HuH-7 (cell line): ENCODE measurements at places on chromosomes 3 and 15.

GRCh38 chr15:53328341-53328740 is 431.1 kb downstream of the WDR72 start:
- DNase-seq, result peak; percentile 23

DNA sequence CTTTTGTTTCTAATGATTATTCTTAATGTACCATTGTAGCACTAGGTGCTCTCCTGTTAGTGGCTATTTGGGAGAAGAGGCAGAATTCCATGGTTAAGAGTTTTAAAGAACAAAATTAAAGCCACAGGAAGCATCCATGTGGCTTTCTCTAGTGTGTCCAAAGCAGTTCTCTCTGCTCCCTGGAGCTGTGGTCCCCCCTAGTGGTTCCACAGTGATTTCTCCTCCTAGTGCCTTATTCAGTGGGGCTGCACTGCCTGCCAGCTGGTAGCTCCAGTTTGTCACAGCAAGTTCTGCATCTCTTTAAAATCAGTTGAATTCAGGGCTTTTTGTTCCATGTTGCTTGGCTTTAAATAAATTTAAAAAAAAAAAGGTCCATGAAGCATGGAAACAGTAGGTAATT is 39.6 kb upstream of the FAM98B start:
- DNase-seq, result peak; percentile 28

DNA sequence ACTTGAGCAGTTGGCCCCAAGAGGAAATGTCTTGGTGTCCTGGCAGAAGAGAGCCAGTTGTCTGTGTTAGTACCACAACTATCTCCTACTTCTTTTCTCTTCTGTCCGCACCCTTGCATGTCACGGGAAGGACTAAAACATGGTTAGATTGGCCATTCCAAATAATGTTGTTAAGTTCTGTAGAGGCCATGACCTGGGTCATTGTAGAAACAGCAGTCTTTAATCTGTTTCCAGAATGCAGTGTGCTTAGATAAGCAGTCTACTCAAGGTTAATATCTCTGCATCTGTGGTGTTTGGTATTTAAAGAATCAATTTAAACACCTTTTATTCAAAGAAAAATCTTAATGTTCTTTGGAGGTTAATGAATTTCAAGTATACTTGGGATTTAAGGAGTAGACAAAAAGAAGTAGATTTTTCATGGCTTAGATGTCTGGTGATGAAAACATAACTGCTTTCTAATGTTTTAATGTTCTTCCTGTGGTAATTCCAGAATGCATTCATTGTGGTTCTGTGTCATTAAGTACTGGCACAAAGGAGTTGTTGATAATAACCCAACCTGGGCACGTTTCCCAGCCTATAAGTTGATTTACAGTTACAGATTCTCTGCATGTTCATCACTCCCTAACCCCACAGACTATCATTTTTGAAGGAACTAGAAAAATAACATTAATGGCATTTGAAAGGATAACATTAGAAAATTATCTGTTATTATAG is 58.9 kb downstream of the TMEM108 start:
- no peak for DNase-seq

DNA sequence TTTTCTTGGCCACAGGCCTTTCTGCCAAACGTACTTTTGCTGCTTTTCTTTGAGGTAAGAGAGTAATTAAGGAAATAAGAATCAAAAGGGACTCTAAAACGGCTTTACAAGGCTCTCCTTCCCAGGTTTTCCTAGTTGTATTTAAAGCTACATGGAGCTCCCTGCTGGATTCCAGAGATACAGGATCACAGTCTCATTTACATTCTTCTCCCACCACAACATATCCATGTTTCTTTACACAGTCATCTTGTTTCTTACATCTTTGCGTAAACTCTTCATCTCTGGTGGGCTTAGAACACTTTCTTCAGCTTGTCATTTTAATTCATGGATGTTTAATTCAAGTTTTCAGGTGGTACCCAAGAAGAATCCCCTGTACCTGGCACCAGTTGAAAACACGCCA is 117.6 kb upstream of the BFSP2 start:
- no peak for DNase-seq

DNA sequence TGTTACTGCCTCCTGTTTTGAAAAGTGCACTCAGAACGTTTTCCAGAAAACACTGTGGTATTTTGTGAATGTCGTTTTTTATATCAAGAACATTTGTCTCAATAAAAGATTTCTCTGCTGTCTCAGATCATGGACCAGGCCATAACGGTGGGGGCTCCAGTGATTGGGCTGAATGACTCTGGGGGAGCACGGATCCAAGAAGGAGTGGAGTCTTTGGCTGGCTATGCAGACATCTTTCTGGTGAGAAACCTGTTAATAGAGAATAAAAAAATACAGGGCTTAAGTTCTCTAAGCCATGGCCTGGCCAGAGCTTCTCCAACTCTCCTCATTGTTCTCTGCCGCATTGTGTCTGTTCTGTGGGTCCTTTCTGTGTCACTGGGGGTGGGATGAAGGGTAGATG is 11.7 kb downstream of the PCCB start:
- DNase-seq, result no peak

DNA sequence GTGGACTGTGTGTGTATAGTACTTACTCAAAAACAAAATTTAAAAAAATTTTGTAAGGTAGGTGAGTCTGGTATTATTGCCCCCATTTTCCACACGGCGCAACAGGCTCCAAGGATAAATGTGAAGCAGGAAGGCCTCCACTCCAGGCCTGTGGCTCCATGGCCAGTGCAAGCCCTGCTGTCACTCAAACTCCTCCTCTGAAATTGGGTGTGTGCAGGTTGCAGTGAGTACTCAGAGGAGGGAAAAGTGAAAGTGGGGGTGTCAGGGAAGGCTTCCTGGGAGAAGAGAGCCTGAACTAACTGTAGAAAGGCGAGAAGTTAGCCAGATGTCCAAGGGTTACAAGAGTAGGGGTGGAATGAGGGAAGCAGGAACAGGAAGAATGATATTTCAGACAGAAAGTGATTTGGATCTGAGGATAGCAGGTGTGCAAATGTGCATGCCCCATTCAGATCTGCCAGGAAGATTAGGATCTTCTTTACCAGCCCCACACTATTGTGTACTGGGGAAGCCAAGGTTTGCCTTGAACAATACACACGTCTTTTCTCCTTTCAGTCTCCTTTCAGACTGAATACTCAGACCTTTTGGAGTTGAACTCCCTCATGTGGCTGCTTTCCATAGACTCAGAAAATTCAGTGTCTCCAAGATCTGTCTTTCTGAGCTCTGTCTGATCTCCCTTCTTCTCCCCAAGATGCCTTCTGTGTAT is 48.7 kb upstream of the RYK start:
- DNase-seq, result no peak

DNA sequence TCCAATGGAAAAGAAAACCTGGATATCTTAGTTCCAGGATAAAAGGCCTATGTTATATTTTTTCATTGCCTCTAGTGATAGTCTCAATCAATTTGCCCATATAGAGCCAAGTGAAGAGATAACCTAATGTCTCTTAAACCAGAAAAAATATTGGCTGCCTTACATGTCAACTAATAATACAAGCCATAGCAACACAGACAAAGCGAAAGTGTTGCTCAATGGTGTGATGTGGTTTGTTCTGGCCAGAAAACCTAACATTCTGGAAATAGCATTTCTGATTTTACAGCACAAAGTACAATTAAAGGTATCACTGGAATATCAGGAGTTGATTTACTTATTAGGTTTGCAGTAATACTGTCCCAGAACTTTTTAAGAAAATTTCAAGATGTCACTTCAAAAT is 101.5 kb downstream of the ATP8B4 start:
- DNase-seq, result no peak

GRCh38 chr3:14329842-14330241 is 72.6 kb upstream of the SLC6A6 start:
- no peak for DNase-seq

- no peak for DNase-seq
These were observed 6.4 kb upstream of the ADAM10 start for GRCh38 chr15:58755956-58756355.

- no peak for DNase-seq
These were observed 13.8 kb downstream of the DCBLD2 start for GRCh38 chr3:98887684-98888083.

DNA sequence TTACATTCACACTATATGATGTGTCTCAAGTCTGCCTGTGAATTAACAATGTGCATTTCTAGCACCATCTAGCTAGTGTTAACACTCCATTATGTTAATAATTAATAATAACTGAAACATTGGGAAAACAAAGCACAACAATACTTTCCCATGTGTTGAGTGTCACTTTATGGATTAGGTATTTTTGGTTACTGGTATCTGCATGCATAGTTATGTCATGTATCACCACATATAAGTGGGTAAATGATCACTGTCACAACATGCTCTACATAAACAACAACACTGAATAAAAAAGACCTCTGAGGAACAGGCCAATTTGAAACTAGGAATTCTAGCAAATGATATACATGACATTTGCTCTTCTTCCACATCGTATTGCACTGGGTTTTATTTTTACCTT is 74.7 kb downstream of the MLH1 start:
- no peak for DNase-seq

DNA sequence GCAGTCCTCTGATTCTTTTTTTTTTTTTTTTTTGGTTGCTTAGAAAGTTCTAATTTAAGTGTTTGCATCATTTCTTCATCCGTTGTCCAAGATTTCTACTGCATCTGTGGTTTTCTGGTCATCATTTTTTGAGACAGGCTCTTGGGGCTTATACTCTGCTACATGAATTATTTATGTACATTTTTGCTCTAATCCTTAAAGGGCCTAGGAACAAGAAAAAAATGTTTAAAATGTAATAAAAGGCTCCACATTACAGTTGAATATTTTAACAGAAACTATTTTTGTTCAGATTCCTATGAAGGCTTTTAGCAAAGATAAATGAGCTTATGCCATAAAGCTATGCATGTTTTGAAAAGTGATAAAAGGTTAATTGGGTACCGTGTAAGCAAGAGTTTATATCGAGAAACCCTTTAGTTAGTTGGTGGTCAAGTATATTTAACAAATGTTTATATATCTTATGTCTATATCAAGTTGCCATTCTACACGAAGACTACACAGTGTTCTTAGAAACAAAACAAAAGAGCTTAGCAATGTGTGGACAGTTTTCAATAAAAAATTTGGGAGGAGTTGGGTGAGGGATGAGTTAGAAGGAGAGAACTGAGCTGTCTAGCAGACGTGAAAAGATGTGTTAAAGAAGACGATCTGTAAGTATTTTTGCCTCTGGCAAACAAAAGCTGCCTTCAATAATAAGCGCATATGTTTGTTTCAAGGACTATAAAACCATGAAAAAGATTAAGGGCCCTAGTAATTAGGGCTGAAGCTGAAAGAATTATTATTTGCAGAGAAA is 563.6 kb upstream of the NAALADL2 start:
- DNase-seq, result no peak

DNA sequence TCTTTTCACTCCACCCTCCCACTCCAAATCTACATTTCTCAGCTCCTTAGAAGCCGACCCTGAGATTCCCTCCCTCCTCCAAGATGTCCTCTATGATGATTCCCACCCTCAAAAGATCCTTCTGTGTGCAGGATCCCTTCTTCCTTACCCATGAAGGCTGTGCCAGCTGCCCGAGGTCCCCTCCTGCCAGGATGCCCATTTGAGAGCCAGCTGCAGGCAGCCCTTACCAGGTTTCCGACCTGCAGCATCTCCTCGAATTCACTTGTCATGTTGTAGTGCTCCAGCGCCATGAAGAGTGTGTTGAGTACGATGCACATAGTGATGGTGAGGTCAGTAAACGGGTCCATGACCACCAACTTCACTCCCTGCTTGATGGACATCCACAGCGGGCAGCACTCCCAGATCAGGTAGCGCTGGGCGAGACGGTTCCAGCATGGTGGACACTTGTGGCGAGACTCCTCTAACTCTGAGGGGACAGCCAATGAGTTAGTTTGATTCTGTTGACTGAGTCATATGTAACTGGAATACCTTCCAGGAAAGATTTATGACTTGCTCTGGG is 51.9 kb downstream of the SCN5A start:
- no peak for DNase-seq

- no peak for DNase-seq
These were observed 55.7 kb upstream of the RYK start for GRCh38 chr3:134306320-134306719.

DNA sequence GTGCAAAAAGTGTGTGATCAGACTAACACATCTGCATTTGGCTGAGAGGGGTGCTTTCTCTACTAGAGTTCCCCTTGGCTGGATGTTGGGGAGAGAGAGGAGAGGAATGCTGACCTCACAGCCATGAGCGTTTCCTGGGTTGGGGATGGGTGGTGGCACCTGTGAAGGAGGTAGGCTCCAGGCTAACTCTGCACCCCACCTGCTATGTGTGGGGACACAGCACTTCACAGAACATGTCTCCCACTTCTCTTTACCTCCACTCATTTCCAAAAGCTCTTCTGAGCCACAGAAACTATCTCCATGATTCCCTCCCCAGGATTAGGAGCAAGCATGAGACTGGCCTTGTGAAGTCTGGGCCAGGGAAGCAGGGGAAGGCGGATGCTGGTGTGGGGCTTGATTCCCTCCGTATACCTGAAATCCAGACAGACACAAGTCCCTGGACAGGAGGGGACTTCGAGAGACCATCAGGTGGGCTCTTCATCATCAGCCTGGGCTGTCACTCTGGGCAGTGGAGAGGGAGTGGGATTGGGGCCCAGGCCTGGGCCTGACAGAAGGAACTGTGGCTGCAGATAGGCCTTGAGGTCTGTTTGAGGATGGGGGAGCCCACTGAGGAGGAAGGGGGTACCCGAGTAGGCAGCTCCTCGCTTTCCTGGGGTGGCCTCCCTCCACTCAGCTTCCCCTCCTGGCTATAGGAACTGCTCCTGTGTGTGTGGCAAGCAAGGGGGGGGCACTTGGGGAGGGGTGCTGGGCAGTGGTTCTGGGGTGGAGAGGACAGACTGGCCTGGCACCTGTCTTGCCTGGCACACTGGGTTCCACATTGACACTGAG is 40.7 kb downstream of the FEM1B start:
- no peak for DNase-seq

DNA sequence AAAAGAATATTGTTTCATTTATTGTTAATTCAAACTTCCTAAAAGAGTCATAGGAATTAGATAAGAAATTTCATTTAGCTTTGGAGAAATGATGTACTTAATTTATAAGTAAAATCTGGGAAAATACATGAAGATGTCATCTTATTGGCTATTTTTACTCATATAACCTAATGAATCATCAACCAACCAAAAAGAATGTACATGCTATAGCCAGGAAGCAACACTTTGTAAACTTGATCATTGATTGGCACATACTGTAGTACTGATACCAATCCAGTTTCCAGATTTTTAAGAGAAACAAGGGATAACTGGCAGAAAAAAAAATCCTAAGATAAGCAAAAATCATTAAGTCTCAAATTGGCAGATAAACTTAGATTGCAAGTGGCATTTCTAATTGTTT is 207.9 kb upstream of the CDIN1 start:
- no peak for DNase-seq
